ENCODE measurements at places on chromosomes 1 and 21.

GRCh38 chr1:15353839-15354579 lies 55.7 kb upstream of the EFHD2 start:
- no peak for DNase-seq

DNA sequence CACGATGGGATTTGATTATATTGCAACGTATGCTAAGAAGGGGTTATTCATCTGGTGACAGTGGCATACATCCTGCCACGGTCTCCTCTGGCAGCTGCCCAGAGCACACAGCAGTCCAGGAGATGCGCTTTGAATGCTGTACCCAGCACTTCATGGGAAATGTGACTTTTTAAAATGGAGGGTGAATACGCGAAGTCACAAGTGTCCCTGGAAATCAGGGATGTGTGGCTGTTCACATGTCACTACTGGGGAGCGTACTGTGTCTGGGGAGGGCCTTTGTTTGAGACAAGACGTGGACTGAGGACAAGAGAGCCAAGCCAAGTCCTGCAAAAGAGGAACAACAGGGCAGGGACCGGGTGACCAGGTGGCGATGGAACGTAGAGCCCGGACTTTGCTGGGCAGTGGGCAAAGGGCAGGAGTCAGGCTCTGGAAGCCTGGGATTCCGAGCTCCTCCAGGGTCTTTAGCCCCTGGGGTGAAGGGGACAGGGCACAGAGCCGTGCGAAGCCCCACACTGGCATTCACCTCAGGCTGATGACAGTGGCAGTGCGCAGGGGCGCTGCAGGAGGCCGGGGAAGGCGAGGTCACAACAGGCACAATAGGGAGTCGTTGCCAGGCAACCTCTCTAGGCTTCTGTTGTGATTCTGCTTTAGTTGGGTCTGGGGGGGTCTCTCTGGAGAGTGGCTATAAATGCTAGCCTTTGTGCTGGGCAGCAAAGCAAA lies 11.4 kb upstream of the ZBTB21 start:
- peak; percentile 25 for DNase-seq

- DNase-seq: no peak
These were observed 22.8 kb upstream of the LAPTM5 start for GRCh38 chr1:30780409-30780808.

DNA sequence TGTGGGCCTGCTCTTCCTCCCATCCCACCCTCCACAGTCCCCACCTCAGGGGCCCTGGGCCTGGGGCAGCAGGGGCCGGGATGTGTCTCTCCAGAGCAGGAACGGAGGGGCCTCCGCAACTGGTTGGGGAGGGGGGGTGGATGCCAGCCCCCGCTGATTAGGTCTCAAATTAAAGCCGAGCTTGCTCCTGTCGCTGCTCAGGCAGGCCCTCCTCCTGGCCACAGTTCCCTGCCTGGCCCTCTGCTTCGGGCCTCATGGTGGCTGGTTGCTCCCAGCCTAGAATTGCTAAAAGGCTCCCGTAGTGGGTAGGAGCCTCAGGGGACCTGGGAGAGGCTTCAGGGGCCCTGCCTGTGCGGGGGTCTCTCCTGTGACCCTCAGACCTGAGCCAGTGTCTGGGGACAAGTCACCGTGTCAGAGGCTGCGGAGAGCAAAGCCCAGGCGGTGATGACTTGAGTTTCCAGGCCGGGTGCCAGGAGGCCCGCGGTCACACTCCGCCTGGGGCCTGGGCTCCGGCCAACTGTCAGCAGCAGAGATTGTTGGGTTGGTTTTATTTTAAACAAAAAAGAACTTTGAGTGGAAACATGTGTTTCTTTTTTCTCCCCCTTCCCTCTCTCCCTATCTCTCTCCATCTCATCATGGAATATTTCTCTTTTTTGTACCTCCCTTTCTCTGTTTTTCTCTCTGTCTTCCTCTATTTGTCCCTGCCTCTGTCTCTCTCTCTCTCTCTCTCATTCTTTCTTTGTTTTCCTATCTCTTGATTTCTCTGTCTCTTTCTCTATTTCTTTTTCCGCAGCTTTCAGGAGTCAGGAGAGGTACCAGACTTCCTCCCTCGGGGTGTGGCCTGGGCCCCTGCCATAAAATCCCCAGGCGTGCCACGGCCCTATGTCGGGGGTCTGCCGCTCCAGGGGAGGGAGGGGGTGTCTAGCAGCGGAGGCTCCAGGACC lies 20.0 kb upstream of the EPHA2 start:
- DNase-seq: no peak

- DNase-seq: no peak
These were observed 87.4 kb downstream of the EPHB2 start for GRCh38 chr1:22798083-22798482.

GRCh38 chr1:175131095-175131494 lies 61.5 kb downstream of the KIAA0040 start:
- DNase-seq: no peak

DNA sequence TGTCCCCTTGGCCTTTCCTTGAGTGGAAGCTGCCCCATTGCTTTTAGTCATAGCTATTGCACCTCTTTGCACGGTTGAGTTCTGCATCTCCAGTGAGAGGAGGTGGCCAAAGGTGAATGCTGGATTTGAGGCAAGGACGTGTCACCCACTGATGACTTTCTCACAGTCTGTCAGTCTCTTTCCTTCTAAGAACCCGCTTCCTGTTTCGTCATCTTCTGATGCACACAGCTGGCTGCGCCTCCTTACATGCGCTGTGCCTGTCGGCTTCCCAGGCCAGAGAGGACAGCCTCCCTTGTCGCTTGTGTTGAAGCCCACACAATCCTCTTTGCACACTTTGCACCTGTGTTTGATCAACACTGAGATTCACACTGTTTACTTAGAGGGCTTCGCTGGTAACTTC lies 41.8 kb upstream of the PWP2 start:
- no peak for DNase-seq

DNA sequence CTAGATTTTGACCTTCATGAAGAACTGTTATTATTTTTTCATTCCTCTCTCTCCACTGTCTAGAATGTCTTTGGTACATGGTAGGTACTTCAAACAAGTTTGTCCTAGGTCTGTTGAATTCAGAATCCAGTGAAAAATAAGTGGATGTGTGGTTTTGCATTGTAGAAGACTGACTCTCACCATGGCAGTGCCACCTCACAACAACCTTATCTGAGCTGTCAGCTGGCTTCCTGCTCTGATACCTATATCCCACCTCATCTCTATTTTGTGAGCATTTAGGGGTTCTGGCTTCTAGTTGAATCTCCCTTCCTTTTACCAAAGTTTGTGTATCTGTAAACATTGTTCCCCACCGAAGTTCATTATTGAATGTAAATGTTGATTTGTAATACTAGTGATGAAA lies 9.1 kb downstream of the SWT1 start:
- no peak for DNase-seq

DNA sequence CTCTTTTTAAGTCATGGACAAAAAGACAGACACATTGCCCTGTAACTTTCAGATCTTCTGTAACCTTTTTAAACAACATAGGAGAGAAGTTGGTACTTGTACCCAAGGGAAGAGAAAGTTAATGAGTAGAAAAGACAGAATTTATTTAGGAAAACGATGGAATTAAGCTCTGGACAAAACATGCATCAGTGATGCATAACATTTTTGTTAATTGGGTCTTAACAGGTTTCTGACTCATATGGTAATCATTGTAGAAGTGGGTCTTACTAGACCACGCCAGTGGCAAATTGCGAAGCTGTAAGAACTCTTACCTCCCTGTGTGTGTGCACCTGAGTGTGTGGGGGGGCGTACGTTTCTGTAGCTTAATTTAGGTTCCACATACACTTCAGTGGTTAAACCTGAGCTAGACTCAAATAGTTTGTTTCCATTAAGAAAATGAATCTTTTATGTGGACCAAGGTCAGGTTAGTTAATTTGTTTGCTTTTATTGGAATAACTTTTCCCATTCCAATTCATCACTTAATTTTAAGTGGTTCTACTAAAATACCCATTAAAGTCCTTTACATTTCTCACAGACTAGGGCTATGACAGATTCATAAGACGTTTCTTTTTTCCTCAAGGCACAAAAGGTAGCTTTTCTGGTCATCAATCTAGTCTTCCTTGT lies 48.1 kb downstream of the NFIA start:
- DNase-seq: no peak

- DNase-seq: no peak
These were observed 956 bp upstream of the SCAF4 start for GRCh38 chr21:31732597-31733550.

GRCh38 chr1:163670989-163671757 lies 349.4 kb downstream of the NUF2 start:
- DNase-seq: no peak

- no peak for DNase-seq
These were observed 52.8 kb upstream of the TRABD2B start for GRCh38 chr1:48049823-48050535.

- DNase-seq: peak; percentile 95
These were observed 89.6 kb downstream of the NAV1 start for GRCh38 chr1:201628490-201628889.

DNA sequence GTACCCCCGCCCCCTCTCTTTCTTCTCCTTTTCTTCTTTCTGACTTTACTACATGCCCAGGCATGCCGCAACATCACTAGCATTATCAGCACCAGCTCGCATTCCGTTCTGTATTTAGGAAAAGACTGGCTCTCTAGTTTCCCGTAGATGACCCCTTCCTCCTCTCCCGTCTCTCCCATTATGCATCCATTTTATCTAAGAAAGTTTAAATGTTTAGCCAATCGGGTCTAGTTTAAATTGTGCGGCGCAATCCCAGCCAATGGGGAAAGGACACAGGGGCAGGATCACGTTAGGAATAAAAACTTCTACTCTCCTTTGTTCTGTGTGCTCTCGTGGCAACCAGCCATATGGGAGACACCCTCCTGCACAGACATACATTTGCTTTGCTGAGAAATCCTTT lies 2.3 kb upstream of the KRTAP10-7 start:
- no peak for DNase-seq

- no peak for DNase-seq
These were observed 352.4 kb downstream of the PTBP2 start for GRCh38 chr1:97073936-97074335.

GRCh38 chr1:231515748-231516147 lies 12.7 kb upstream of the TSNAX start:
- DNase-seq: no peak

- no peak for DNase-seq
These were observed 569.4 kb upstream of the ADAMTS5 start for GRCh38 chr21:27536319-27536718.

DNA sequence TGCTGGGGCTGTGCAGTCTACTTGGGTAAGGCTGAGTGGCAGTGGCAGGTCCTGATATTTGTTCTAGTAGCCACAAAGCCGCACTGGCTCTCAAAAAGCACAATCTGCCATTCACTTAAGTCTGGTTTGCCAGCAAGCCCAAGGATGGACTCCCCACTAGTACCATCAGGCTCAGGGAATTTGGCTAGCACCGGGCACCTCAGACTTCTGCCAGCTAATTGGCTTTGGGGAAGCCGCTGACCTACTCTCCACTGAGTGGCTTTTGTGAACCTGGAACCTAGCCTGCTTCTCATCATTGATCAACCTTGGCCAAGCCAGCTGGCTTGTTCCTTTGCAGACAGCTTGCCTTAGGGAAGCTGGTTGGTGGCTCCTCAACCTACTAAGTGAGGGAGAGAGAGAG lies 83.1 kb downstream of the ESRRG start:
- no peak for DNase-seq

GRCh38 chr1:26783646-26784022 lies 4.1 kb upstream of the PIGV start:
- DNase-seq: no peak

- no peak for DNase-seq
These were observed 59.9 kb downstream of the APP start for GRCh38 chr21:26110715-26111114.

DNA sequence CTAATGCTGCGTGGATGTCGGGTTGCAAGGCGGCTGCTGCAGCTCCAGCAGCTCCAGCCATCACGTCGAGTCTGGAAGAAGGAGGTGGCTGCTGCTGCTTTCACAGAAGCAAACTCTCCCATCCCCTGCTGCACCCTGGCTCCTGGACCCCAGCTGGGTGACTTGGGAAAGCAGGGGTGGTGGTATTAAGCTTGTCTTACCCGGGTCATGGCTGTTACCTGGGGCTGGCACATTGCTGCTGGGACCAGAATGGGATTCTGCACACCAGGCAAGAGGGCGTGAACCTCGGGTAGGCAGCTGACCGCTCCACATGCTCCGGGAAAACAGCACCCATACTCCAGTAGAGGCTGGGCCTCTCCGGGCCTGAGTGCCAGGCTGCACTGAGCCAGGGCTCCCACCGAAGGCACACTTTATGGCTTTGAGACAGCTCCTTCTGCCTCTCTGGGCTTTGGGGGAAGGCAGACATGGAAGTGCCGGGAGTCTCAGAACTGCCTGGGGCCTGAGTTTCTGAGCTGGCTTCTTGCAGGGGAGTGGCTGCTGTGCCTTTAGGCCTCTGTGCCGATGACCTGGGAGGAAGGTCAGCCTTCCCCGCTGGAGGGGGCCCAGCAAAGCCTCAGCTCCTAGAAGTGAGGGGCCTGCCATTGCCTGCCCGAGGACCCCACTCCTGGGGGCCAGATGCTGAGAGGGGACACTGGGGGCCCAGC lies 1.2 kb downstream of the SMIM1 start:
- no peak for DNase-seq

- no peak for DNase-seq
These were observed 1.2 kb downstream of the SH3GLB1 start for GRCh38 chr1:86705665-86705985.

DNA sequence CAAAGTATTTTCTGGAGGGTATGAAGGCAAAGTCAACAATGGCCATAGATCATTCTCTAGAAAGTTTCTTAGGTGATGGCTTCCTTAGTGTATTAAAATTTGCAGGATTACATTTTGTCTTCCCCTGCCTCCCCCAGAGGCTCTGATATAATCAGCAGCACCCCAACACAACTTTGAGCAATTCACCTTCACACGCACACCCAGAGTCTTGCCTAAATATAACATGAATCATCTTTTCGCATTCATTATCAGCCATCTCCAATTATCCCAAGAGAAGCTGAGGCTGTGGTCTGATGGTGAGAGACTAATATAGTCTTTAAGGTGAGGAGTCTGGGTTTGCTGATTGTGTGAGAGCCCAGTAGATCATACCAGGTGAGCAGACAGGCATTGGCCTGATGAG lies 343.0 kb downstream of the RRAGC start:
- no peak for DNase-seq

- no peak for DNase-seq
These were observed at the start of gene PIK3CD for GRCh38 chr1:9651565-9652378. Gene PIK3CD (plus strand): TSS chr1:9651731. CDS start chr1:9710456, 58,725 bp downstream.

- DNase-seq: no peak
These were observed 188.9 kb upstream of the EDN2 start for GRCh38 chr1:41673378-41673777.

DNA sequence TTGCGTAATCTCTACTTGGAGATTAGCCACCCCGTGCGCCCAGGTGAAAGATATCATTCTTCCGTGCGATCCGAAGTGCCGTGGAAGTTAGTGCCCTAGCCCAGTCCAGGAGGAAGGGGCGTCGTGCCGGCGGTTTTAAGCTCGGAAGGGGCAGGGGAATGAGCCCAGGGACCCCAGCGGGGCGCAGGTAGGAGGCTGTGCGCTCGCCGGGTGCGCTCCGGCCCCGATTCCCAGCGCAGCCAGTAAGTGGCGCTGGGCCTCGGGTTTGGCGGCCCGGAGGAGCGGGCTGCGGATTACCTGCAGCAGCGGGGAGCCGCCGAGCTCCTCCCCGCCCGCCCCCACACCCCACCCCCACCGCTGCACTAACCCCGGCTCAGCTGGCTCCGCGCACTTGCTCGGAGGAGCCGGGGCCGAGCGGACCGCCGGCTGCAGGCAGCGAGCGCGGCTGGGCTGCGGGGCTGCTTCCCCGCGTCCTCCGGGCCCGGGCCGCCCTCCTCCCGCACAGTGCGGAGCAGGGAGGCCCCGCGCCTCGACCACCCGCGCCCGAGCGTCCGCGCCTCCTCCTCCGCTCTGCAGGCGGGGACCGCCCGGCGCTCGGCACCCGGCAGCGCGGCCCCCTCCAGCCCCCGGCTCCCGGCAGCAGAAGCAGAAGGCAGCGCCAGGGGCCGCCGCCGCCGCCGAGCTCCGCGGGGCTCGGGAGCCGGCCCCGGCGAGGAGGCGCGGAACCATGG lies at the start of gene RYR2:
RYR2 (plus strand) TSS at position 390 of the 731 bp plus-strand sequence; CDS start at position 728, 338 bp downstream.
- DNase-seq: no peak

Measured in NCI-H1436 (cell line).